ENCODE measurements at places on chromosomes 16 and 17.

- no peak for DNase-seq
Observed at GRCh38 chr17:37828651-37829124, 83.8 kb upstream of the HNF1B start.

DNA sequence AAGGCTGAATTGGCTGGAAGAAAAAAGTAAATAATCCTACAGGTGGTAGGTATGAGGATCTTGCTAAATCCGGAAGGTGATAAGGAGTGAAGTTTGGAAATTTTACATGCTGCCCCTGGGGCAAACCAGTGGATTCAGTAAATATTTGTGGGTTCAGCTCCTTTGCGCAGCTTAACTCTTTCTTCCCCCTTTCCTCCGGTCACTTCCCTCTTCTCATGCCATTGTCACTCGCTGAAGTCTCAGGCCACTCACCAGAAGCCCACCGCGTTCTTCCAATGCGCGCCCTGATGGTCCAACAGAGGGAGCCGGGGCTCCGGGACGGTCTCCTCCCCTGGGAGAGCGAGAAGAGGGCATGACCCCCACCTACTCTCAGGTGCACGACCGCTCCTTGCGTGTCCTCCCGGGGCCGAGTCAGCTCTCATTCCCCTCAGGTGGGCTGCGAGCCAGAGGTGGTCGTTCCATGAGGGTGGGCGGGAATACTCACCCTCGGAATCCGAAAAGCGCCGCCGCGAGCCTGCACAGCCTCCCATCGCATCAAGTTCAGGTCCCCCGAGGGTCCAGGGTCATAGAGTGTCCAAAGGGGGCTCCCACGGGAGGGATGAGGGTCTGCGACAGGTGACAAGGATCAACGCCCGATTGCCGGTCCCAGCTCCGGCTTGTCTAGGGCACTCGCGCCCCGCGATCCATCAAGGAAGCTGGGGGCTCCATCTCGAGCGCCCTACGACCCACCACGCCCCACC, 474 bp downstream of the CLN3 start:
- DNase-seq: no peak

DNA sequence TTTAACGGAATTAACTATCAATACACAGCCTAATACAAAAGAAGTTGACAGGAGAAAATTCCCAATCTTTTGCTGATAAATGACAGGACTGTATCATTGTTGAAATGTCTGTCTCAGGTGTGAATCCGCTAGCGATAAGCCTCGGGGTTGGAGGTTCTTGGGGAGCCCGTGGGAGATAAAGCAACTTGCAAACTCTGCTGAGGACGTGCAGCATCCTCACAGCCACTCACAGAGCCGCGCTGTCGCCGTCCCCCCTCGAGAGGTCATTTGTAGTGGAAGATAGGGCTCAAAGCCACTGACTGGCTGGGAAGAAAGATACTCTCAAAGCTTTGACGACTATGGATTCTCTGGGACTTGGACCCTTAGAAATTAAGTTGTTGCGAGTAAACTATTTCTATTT, 17.0 kb downstream of the MAP1LC3B start:
- no peak for DNase-seq

DNA sequence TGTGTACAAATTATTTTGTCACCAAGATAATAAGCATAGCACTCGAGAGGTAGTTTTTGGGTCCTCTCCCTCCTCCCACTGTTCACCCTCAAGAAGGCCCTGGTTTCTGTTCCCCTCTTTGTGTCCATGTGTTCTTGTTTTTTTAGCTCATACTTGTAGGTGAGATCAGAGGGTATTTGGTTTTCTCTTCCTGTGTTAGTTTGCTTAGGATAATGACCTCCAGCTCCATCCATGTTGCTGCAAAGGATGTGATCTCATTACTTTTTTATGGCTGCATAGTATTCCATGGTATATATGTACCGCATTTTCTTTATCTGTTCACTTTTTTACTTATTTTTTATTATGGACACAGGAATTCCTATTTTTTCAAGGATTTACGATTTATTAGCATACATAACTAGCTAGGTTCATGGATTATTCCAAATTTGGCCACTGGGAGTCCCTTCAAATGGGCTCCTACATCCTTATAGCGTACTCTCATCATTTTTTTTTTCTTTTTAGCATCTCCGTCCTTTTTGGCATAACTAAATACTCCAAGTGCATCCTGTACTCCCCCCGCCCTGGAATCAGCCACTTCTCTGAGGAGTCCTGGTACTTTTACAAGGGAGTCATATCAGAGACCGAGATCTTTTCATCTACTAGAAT, 7.3 kb downstream of the TADA2A start:
- no peak for DNase-seq

DNA sequence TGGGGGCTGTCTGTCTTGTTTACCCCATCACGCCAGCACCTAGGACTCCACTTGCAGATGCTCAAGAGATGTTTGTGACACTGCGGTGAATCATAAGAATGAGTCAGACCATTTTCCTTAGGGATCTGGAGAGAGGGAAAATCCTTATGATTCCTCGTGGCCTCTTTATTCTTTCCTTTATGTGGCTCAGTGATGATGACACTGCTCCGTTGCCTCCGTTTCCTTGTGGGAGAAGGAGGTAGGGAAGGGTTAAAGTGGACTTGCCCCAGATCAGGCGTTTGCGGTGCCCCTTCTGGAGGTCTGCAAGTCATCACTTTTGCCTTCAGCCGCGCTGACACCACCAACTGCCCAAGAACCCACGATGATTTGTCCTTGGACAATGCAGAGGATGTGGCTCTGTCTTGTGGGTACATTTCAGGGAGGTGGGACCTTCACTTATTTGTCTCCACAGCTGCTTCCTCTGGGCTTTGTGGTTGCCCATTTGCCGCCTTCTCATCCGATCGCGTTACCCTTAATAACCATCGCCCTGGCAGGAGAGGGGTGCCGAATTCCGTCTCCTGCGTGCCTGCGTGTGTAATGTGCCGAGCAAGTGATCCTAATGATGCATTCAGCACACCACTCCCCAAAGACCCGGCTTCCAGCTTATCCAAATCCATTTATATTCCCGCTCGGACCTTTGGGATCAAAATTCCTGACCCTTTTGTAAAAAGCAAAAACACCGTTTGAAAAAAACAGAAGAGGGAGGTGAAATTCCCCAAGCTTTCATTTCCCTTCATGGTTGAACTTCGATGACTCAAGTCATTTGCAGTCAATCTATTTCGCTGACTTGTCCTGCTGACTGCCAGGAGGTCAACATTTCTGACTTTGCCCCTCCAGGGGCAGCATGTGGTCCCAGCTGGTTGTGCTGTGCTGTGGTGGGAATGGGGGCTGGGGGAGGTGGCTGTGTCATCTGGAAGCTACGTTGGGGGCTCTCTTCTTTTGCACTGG, 87.2 kb upstream of the IRX3 start:
- no peak for DNase-seq

DNA sequence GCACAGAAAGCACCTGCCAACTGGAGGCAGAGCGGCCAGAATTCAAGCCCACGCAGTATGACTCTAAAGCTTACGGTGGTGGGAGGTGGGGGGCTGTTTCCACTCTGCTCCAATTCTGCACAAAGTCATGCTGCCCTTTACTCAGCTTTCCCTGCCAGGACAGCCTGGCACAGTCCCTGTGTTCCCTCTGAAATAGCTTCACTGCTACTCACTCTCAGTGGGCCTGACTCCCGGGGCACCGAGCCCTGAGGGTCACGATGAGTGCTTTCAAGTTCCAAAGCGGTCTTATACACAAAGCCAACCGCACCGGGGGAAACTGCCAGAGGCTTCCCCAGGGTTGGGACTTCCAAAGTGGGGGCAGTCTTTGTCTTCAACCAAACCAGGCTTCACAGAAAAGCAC, 306.1 kb upstream of the XYLT1 start:
- DNase-seq: no peak

GRCh38 chr16:68074850-68075555, 10.2 kb upstream of the NFATC3 start:
- DNase-seq: peak; percentile 53

DNA sequence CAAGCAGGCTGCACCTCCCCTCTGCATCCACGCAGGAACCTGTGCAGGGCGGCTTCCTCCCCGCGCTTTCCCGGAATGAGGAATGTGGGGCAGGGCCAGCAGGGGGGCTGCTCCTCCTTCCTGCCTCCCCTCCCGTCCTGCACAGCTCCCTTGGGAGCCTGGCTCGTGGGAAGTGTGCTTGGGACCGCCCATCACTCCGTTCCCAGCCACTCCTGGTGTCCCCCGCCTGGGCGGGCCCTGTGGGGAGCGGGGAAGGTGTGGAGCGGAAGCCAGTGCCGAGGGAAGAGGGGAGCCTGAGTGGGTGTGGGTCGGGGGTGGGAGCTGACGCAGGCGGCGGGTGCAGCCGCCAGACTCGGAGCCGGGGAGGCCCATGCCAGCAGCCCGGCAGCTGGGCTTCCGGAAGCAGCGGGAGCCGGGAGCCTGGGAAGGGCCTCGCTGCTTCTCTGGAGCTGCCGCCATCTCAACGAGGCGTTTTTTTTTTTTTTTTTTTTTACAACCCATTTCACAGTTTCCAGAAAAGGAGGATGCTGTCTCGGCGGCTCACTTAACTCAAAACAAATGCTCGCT, 24.1 kb downstream of the BAHCC1 start:
- no peak for DNase-seq

- DNase-seq: no peak
Observed at GRCh38 chr17:62933501-62934385, 32.3 kb upstream of the TANC2 start.

DNA sequence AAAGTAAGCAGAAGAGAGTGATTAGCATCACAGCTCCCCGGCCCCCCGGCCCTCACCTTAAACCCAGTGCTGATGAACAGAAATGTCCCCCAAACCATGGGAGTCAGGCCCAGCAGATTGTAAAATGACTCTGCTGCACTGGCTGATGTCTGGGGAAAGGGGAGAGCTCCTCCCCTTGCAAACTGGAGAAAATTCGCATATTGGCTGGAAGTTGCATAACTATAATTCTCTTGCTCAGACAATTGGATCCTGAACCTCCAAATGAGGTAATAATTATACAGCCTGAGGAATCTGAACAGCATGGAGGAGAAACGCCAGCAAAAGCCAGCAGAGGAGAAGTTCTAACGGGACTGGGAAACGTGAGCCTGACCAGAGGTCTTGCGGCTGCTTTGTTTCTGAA, 109.7 kb downstream of the C16orf95 start:
- DNase-seq: no peak

DNA sequence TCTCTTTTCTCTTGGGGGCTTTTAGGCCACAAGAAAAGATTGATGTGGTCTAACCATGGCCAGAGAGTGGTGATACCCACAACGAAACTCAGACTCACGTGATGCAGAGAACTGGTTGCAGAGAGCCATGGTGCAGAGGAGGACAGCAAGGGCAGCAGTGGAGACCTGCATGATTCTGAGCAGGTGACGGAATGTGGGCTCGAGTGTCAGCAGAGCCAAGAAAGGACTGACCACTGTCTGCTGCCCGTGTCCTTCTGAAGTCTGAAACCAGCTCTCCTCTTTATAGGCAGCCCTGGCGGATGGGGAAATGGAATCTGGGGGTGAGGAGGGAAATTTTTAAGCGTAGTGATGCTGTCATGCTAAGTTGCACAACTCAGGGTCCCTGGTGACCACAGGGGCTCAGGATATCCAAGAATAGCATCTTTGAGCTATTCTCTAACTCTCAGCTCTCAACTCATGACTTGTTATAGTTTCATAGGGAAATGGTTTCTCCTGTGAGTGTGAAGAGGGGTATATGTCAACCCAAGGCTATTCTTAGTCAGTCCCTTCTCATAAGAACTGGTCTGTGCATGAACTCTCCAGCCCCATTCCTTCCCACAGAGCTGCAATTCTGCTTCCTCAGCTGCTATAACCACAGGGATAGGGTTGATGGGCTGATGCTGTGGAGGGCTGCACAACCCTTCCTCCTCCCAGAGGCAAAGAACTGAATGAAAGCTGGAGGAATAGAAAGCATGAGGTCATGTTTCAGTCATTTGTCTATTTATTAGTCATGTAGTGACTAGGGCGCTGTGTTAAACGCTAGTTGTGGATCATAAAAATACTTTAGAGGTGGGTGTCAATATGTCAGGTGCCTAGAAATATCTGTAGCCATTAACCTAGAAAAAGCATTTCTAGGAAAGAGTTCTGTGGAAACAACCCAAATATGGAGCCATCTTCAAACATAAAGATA, at the start of gene CCL3:
Gene CCL3 (minus strand): TSS at position 256 of the 949 bp plus-strand sequence. CDS start 85 bp downstream, at position 171.
- DNase-seq: no peak

GRCh38 chr16:610513-611381, 20.0 kb upstream of the WFIKKN1 start:
- no peak for DNase-seq

- DNase-seq: no peak
Observed at GRCh38 chr17:43559161-43559816, 13.1 kb upstream of the ETV4 start.

- no peak for DNase-seq
Observed at GRCh38 chr16:51898872-51899271, 648.1 kb downstream of the TOX3 start.

GRCh38 chr17:41013181-41013580, 4.3 kb upstream of the KRTAP3-1 start:
- DNase-seq: no peak

GRCh38 chr17:73166731-73167581, 2.1 kb downstream of the SSTR2 start:
- no peak for DNase-seq

DNA sequence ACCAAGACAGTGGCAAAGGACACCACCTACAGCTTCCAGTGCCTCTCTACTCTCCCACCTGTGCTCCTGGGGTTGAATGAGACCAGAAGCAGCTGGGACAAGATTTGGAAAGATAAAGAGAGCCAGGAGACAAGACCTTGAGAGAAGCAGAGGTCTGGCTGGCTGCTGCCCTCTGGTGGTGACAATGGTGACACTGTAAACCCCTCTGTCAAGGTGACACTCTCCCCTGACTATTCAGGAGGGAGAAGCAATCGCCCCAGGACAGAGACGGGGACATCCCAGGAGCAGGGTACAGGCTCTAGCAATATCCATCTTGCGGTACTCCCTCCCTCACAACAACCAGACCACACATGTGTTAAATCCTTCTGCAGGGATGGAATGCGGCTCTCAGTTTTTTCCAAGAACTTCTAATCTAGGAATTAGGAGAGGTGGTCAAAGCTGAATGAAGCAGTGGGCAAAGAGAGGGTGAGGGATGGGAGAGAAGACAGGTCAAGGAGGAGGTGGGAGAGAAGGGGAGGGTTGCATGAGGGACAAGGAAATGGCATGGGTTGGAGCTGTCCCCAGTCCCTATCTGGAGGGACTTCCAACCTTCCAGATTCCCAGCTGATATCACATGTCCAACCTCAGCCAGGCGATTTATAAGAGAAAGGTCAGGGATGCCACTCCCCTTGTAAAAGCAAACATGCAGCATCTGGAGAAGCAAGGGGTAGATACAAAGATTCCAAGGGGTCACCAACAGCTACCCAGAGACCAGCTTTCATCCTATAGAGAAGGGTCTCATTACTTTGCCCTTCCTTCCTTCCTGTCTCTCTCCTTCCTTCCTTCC, 2.9 kb downstream of the PHOSPHO1 start:
- peak; percentile 66 for DNase-seq
